ENCODE measurements at places on chromosomes 11 and 22.
A peak's percentile ranks its signal among the peaks of the same experiment; 100 is the strongest.

DNA sequence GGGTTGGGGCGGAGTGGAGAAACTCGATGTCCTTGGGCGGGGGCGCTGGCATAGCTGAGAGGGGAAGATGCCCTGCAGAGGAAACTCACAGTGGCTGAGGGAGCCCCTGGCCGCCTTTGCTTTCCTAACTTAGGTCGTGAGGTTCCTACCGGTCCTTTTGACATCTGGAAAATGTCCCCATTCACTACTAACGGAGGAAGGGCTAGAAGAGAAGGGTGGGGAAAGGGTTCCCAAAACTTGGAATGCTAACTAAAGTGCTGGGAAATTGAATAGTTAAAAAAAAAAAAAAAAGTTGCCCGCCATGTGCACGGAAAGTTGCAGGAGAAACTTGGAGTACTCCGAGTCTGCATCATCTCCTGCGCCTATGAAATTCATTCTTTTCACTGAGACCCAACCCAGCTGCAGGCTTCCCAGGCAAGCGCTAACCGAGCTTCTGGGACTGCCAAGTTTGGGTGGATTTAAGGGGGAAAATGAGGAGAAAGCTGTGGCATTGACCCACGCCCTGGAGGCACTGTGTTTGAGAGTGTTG lies 796 bp downstream of the TIMP3 start:
- DNase-seq = peak; percentile 56

- no peak for DNase-seq
These were observed 34.0 kb upstream of the TECTA start for GRCh38 chr11:121067026-121067425.

DNA sequence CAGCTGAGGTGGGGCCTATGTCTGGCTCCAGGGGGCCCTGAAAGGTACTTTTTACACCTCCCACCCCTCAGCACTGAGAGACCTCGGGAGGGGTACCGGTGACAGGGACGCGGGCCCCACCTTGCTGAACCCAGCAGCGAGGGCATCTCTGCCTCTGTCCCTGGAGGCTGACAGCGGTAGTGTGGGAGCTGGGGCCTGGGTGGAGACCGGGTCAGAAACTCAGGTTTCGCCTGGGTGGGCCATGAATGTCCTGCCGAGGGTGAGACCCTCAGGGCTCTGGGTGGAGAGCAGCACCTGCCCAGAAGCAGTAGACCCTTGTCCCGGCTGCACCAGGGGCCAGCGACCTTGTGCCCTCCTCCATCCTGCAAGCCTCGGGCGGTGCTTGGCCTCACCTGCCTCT lies 22.2 kb downstream of the PTDSS2 start:
- no peak for DNase-seq

- DNase-seq = no peak
These were observed 28.7 kb upstream of the CTR9 start for GRCh38 chr11:10722307-10722706.

GRCh38 chr11:71097506-71098240 lies 154.7 kb downstream of the SHANK2 start:
- no peak for DNase-seq

DNA sequence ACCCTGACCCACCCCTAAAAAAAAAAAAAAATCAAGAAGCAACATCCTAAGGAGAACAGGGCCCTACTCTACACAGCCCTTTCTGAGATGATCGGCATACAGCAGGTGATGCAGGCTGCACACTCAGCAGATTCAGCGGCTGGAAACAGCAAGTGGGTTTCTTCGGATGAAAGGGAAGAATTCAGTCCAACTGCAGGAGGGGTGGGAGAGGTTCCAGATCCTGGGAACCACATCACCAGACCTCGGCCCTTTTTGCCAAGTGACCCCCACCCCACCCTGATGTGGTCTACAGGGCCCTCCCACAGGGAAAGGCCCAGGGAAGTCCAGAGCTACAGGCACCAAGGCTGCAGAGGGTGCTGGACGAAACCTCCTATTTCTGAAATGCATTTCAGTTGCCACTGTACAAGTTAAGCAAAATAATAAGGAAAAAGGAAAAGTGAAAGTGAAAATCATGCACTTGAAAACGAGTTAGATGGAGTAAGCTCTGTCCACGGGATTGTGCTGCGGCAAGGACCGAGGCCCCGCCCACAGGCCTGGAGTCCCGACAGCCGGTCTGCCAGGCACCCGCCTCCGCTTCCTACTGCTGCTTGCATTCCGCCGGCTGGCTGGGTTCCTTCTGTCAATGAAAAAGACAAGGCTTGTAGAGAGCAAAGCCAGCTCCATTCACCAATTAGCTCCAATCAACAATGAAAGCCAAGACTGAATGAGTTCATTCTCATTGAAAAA lies 16.0 kb upstream of the PHLDA2 start:
- peak; percentile 65 for DNase-seq

DNA sequence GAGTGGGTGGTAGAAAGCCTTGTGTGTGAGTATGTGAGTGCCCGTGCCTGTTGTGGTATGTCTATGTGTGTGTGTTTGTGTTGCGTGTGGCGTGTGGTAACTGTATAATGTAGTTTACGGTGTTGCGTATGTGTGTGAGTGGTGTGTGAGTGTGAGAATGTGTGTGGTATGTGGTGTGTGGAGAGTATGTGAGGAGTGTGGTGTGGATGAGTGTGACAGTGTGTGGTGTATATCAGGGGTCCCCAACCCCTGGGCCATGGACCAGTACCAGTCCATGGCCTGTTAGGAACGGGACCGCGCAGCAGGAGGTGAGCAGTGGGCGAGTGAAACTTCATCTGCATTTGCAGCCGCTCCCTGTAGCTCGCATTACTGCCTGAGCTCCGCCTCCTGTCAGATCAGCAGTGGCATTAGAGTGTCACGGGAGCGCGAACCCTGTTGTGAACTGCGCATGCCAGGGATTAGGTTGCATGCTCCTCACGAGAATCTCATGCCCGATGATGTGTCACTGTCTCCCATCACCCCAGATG lies 5.7 kb downstream of the UPK3A start:
- DNase-seq = no peak

DNA sequence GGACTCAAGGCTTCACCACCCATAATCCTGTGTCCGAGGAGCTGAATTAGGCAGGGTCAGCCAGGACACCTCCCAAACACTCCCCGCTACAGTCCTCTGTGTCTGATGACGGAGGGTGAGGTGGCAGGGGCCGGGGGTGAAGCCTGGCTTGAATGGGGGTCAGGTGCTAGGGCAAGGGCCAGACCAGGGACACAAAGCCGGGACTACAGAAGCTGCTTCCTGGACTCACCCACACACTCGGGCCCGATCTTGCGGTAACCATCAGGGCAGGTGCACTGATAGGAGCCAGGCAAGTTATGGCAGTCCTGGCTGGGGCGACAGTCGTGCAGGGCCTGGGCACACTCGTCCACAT lies 2.3 kb downstream of the EFEMP2 start:
- no peak for DNase-seq

DNA sequence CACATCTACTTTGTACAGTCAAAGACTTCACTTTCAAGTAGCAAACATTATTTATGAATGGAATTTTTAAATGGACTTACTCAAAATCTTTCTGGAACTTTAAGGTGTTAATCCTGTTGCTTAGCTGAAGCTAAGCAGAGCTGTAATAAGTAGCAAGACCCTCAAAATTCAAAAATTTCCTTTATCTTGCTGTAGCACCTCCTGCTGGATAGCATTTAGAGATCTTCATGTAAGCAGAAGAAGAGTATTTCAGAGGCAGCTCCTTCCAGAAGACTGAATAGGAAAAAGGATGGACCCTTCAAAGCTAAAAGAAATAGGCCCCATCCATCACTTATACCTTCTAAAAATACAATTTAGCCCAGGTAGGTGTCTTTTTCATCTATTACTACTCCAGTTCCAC lies 3.4 kb downstream of the PHF21A start:
- DNase-seq = no peak

GRCh38 chr11:29324328-29324727 lies 692.5 kb downstream of the KCNA4 start:
- DNase-seq = no peak

- no peak for DNase-seq
These were observed 58.2 kb downstream of the COMMD9 start for GRCh38 chr11:36230779-36231699.

- no peak for DNase-seq
These were observed 734 bp downstream of the ACR start for GRCh38 chr22:50738649-50739227.

DNA sequence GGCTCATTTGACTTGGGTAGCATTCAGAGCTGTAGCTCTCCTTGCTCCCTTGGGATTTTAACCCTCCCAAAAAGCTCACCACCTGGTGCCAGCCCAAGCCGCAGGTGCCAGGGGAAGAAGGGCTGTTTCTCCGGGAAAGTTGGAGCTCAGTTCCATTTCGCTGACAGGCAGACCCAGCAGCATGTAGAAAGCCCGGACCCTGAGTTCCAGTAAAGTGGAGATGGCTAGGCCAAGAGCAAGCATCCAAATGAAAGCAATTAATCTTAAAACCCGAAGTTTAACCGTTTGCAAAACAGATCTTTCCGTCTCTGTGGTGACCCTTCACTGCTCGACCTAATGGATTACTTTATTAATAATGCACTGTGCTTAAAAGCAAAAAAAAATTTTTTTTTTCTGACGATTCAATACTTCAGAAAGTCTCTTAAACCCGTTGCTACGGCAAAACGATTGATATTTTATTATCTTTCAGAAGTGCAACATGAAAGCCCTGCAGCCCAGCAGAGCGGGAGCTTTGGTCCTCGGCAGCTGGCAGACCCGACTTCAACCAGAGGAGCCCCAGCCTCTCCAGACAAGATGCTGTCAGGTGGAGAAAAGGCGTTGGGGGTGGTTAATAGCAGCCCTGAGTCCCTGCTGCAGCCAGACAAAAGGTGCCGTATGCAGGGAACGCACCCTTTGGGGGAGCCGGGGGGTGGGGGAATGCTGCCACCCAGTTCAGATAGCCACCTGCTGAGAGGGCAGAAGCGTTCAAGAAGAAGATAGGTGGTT lies 3.3 kb downstream of the LMO1 start:
- DNase-seq = no peak

- DNase-seq = no peak
These were observed 27.7 kb downstream of the SUSD2 start for GRCh38 chr22:24209016-24209415.

GRCh38 chr11:104653407-104653806 lies 244.9 kb downstream of the CASP12 start:
- no peak for DNase-seq

GRCh38 chr22:47044722-47045535 lies 282.5 kb downstream of the TBC1D22A start:
- no peak for DNase-seq

GRCh38 chr11:33110083-33110482 lies 51.2 kb downstream of the CSTF3 start:
- peak; percentile 11 for DNase-seq

DNA sequence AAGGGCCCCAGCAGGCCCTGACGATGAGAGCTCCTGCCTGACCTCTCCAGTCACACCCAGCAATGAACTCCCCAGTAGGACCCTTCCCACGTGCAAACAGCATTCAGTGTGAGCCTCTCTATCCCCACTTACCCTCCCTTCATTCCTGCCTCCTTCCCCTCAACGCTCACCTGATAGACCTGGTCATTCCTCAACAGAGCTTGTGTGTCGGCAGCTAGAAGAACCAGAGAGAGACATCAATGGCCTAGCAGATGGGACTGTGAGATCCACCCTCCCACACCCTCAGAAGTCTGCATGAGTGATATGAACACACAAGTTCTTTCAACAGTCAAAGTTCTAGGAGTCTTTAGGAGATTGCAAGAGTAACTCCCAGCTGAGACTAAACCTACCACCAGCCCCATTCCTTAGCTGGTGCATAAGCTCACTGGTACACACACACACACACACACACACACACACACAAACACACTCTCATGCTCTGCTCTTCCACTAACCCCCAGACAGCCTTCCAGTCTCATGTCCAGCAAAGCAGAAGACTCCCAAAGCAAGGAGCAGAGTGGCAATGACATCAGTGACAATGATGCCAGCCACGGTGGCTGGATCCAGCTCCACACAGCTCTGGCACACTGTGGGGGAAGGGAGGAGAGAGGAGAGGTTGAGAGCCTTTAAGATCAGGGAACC lies 3.1 kb downstream of the CD3D start:
- DNase-seq = no peak

DNA sequence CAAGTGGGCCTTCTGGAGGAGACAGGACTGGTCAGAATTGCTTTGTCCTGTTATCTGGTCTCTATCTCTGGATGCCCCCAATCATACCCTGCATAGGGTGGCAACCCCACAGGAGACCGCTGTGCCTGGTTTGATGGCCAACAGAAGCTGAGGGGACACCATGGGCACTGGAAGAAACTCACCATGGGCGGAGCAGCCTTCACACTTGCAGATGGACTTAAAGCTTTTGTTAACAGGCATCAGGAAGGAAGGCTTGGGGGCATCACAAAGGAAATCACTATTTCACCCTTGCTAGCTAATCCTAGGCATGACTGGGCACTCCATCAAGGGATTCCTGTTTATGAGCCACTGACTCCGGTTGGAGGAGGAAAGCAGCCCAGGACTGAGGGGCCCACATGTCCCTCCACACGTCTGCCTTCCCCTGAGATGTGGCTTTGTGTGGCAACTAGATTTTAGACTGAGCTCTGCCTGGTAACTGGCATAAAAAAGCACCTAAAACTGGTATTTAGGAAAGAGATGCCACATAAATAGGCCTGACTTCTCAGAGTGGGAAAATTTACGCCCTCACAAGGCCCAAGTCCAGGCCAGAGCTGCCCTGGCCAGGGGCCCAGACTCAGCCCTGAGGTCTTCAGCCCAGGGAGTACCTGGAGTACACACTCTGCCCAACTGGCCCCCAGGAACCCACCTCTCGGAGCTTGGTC lies 57.0 kb upstream of the LYVE1 start:
- DNase-seq = no peak

DNA sequence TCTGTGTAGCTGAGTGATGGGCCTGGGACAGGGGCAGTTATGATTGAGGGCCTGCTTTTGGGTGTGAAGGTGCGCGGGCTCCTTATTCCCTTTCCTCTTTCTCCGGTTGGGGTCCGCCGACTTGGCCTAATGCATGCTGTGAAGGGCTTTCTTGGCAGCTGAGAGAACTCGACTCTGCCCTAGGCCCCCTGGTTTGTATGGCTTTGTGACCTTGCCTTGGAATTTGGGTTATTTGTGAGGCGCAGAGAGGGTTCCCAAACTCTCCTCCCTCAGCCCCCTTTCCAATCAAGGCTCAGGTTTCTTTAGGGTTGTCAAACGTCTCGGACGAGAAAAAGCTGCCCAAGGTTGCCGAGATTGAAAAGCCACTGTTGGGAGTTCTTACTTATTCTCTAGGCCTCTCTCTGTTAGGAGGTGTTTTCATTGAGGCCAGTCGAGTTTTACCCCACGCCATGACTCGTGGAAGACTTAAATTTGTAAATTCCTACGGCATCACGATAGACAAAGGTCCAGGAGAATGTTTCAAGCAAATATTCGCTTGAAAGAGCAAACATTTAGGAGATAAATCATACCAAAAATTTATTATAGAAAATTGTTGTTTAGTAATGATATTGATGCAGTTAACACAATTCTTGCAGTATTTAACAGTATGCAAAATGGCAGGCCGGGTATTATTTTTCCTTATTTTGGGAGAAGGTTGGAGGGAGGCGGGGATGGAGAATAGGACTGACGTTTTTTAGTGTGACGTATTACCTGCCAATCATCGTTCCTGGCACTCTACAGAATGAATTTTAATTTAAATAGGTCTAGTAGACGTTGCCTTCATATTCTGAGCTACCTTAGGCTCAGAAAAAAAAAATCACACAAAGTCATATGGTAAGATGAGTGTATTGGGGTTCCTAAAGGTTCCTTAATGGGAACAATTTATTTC lies 689 bp downstream of the PDHX start:
- peak; percentile 30 for DNase-seq
